ENCODE measurements at places on chromosomes 3 and 15.

- DNase-seq: no peak
Observed at GRCh38 chr3:33645060-33645647, 72.9 kb downstream of the CLASP2 start.

GRCh38 chr3:166510382-166510781 lies 673.2 kb upstream of the BCHE start:
- no peak for DNase-seq

GRCh38 chr3:98918586-98918985 lies 17.1 kb upstream of the DCBLD2 start:
- DNase-seq: no peak

- no peak for DNase-seq
Observed at GRCh38 chr3:72034986-72035385, 250.0 kb upstream of the PROK2 start.

GRCh38 chr15:49627407-49627877 lies 6.6 kb downstream of the DTWD1 start:
- peak; percentile 45 for DNase-seq

DNA sequence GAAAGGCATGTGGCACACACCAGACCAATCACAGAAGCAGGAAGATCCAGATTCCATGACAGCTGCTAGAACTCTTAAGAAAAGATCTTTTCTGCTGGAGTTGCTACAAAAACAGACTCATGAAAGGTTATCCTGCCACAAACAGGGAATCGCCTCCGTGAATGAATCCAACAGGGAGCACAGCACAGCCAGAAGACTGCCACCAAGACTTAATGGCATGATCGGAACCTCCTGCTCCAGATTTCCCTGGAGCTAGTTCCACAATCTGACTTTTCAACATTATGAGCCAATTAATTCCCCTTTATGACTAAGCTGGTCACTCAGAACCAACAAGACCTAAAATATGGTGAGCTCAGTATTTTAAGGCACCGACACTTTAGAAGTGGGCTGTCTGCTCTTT lies 232.5 kb downstream of the FOXP1 start:
- no peak for DNase-seq

DNA sequence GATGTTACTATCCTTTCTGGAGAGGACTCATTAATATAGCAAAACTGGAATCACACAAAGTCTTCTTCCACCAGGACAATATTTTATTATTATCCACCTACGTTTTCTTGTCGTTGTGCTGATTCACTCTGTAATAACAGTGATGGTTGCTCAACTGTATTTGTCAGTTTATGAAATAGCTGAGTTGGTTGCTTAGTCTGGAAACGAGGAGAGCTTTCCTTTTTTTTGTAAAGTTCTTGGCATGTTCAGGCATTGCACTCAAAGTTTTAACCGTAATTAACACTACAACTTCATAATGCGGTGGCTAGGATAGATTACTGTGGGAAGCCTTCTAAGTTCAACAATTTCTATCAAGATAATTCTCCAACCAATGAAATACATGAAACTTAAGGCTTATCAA lies 131.2 kb downstream of the RAP2B start:
- peak; percentile 28 for DNase-seq

Data from AG09319 (cell line).